ENCODE measurements at places on chromosomes 1 and 21.

GRCh38 chr1:231107151-231107550 is 54.7 kb upstream of the TRIM67 start:
- no peak for DNase-seq

- no peak for DNase-seq
Measured at GRCh38 chr1:223721658-223722607, 9.6 kb downstream of the CAPN2 start.

DNA sequence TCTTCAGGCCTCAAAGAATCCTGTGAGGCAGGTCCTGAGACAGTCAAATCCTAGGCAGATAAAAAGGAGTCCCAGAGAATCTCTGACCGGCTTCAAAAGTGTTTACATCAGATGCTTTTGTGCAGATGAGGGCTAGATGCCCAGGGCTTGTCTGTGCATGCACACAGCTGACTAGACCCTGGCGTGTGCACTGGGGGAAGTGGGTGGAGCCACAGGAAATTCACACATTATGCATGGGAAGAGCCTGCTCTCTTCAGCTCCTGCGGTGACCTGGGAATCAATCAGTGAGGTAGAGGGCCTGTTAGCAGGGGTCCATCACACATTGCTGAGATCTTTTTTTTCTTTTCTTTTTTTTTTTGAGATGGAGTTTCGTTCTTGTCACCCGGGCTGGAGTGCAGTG is 36.6 kb upstream of the NHLH2 start:
- no peak for DNase-seq

GRCh38 chr1:109892561-109893368 is 17.9 kb upstream of the CSF1 start:
- DNase-seq, result no peak

DNA sequence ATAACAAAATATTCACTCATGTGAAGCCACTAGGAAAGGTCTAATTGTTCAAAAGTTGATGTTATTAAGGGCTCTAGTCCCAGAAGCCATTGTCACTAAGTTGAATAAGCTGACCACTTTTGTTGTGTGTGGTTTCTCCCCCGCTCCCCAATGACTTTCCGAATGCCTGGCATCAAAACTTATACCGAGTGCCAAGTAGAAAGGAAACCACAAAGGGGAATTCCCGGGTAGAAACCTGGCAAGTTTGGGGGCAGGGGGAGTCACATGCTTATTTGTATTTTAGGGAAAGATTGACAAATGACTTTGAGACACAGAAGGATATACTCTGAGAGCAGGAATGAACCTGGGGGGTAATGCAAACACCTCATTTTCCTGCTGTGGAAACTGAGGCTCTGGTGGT is 154.1 kb downstream of the TGFBR3 start:
- no peak for DNase-seq

DNA sequence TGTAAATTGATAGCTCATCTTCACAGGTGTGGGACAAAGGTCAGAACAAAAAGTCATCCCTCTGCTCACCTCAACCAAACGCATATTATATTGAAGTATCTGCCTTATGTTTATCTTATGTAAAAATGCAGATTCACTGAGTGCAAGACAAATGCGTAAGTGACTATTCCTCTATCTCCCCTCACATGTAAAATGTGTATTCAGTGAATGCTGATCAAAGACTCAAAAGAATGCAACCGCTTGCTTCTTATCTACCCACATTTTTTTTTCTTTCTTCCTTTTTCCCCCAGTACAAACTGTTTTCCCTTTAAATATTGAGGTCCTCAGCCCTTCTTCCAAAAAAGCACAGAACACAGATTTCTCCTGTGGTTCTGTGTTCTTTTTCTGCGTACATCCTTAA is 1882.9 kb downstream of the NCAM2 start:
- no peak for DNase-seq

DNA sequence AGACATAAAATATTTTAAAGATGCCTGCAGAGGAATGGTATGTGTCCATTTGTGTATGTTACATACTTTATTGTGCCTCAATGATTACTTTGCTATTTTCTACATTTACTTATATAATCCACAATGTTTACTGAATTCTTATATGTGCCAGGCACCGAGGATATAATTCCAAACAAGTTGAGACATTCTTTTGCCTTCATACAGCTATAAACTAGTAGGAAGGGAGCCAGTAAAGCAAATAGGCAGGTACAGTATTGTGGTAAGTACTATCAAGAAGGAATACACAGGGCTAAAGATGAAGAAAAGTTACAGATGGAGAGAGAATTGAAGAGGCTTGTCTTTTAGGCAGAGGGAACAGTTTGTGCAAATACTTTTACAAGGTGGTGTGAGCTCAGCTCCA is 131.6 kb downstream of the DISP1 start:
- DNase-seq, result no peak

GRCh38 chr1:9822490-9822889 is 1.3 kb downstream of the CLSTN1 start:
- no peak for DNase-seq

- DNase-seq, result no peak
Measured at GRCh38 chr1:60423146-60423780, 349.7 kb upstream of the C1orf87 start.

GRCh38 chr1:226279498-226279897 is 29.5 kb downstream of the LIN9 start:
- DNase-seq, result no peak
